Activated T-helper 2 cell treated with anti-CD3 and anti-CD28 coated beads, Interferon-gamma antibody, Interleukin-2, Interleukin-4, amounts not matched to agents 10 μg/mL and 5 μg/mL and 100 μg/mL, durations not matched to agents 14 hours and 24 hours and 36 hours (primary cell): ENCODE measurements at places on chromosomes 2 and 18. TPM values are rescaled to one million over a fixed set of nuclear protein-coding genes. Genes with fewer than 3 reads are reported as not detected.

DNA sequence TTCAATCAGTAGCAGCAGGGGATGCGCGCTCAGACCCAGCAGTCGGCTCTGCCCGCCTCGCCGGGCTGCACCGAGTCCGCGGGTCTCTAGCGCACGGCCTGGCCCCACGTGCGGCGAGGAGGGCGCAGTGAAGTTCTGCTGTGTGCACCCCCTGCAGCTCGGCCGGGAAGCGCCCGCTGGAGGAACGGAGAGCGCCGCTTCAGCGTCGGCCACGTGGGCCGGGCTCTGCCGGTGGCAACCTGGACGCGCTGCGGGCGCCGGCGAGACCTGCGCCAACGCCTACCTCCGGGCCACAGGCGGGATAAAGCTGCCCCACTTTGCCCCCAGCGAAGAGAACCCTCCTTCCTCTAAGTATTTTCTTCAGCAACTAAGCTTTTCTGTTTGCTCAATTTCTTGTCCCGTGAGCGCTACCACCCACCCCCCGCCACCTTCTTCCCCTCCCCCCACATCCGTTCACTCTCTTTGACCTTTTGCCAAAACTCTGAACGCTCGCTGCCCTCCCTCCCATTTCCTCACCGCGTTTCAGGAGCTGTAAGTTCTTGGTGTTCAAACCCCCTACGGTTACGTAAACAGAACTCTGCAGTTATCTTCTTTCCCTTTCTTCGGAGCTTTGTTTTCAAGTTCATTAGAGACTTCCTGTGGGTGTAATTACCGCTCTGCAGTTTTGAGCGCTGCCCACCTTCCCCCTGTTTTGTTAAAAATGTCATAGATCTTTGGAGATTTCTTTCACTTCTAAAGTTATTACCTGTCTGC, 42.6 kb upstream of the EDAR start:
- peaks cover 4% of the 10 kb centered on the region for H3K36me3 ChIP-seq
- H3K27me3 ChIP-seq = peaks cover 1% of the 10 kb centered on the region
- peak overlapping the region; percentile 45 for H3K27ac ChIP-seq
- DNase-seq = peak; percentile 56
- H3K4me3 ChIP-seq = peak overlapping the region; percentile 70
- peaks cover 15% of the 10 kb centered on the region for H3K4me1 ChIP-seq

DNA sequence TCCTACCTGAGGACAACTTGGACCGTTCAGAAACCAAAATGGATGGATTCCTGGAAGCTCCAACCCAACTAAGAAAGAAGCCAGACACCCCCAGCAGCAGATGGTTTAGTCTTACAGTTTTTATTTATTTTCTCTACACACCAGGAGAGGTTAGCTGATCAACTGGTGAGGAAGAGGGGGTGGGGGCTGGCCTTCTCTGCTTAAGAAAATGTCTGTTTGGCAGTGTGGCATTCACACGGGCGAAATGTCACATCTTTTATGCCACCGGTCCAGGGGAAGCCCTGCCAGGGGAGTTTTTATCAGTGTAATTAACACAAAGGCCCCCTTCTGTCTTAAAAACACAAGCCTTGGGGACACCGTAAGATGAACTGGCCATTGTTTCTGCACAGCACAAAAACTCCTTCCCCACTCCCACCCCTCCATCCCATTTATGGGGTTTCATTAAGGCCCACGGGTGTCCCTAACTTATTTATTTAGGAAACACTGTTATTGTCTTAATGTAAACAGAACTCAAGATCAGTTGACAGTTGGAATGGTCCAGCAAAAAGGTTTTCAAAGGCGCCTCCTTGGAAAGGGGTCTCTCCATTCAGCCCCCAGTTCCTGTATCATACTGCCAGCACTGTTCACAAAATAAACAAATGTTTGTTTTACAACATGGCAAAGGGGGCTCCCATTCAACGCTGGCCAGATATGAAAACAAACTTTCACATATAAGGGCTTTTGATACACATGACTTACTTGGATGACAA, 217.0 kb downstream of the C1D start:
- no peaks in the 10 kb centered on the region for H3K36me3 ChIP-seq
- H3K4me1 ChIP-seq = no peaks in the 10 kb centered on the region
- DNase-seq = no peak
- peaks cover 4% of the 10 kb centered on the region for H3K27me3 ChIP-seq

- no peaks in the 10 kb centered on the region for H3K36me3 ChIP-seq
- no peak overlapping the region for H3K27ac ChIP-seq
- no peaks in the 10 kb centered on the region for H3K27me3 ChIP-seq
- H3K4me1 ChIP-seq = no peaks in the 10 kb centered on the region
- no peak overlapping the region for H3K4me3 ChIP-seq
Observed at GRCh38 chr2:235204948-235205347, 253.1 kb downstream of the SH3BP4 start.

- H3K36me3 ChIP-seq = peaks cover 7% of the 10 kb centered on the region
- DNase-seq = no peak
- H3K27me3 ChIP-seq = no peaks in the 10 kb centered on the region
- H3K4me3 ChIP-seq = no peak overlapping the region
- H3K27ac ChIP-seq = no peak overlapping the region
- H3K4me1 ChIP-seq = no peaks in the 10 kb centered on the region
Observed at GRCh38 chr18:79356435-79356834, 39.3 kb upstream of the NFATC1 start.

DNA sequence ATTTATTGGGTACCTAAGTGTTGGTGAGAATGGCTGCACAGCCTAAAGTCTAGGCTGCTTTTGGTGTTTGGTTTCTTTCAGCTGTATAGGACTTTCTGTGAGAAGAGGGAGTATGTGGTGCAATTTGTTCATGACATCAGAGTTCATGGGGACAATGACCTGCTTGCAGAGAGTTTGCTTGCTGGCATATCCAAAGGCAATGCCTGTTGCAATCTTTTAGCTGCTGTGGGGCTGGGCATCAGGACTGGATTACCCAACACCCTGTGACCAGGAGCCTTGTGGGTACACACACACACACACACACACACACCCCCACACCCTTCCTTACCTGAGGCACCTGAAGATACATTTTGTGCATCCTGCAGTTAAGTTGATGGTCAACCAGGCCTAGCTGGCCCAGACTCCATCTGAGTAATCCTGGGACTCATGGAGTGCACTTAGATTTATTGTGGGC, 68.4 kb downstream of the LIPG start:
- peaks cover 7% of the 10 kb centered on the region for H3K27me3 ChIP-seq
- DNase-seq = no peak
- no peak overlapping the region for H3K4me3 ChIP-seq
- no peaks in the 10 kb centered on the region for H3K36me3 ChIP-seq
- no peaks in the 10 kb centered on the region for H3K4me1 ChIP-seq

NAT8 gene
- not detected in 2 replicates for total RNA-seq

DNA sequence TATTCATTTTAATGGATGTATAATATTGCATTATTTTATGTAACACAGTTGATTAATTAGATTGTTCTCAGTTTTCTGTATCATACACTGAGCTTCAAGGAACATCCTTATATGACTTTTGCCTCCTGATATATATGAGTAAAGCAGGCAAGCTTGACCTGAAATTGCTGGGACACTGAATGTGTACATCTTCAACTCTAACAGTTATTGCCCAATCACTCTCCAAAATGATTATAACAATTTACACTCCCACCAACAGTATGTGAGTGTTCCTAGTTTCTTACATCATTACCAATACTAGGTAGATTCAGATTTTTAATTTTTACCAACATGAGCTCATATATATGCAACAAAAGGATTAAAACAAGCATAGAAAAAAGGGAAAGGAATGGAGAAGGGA, 379.4 kb downstream of the SETBP1 start:
- no peaks in the 10 kb centered on the region for H3K27me3 ChIP-seq
- no peak overlapping the region for H3K27ac ChIP-seq
- H3K4me3 ChIP-seq = no peak overlapping the region
- H3K4me1 ChIP-seq = no peaks in the 10 kb centered on the region
- no peak for DNase-seq

VAMP8 gene
- total RNA-seq = 99.7 and 101 TPM in 2 replicates

TCF23 gene
- not detected in 2 replicates for total RNA-seq

PDCD1 gene
- 42.0 and 44.7 TPM in 2 replicates for total RNA-seq

DNA sequence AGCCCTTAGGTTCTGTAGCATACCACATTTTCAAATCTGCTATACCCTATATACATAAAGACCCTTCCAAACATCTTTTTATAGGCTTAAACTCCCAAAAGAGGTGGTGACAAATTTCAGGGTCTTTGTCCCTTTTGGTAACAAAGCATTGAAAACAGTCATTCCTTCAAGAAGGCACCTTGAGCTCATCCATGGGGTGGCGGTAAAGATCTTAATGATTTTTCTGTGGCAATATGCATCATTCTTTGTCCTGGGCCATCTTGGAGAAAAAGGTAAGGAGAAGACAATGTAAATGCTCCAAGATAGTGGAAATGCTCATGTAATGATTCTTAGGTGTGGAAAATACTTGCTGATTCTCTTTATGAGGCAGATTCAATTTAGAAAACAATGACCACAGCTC, 890.5 kb downstream of the CNTNAP5 start:
- H3K27ac ChIP-seq = no peak overlapping the region
- H3K4me1 ChIP-seq = no peaks in the 10 kb centered on the region
- H3K36me3 ChIP-seq = no peaks in the 10 kb centered on the region
- no peaks in the 10 kb centered on the region for H3K27me3 ChIP-seq
- DNase-seq = no peak

DNA sequence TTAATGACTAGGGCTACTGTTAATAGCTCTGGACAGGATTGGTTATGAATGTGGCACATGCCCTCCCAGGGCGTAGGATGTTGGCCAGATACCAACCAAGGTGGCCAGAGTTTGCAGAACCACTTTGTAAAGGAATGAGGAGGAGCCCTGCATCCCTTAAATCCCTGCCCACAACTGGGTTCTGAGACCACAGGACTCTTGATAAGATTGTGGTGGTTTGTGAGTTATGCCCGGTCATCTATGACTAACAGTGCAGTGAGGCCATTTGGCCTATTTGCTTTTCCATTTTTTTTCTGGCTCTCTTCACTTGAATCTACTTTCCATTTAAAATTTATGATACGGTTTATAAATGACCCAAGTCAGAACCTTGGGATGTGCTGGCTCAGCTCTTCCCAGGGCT, 294.5 kb downstream of the PRKCE start:
- H3K4me3 ChIP-seq = no peak overlapping the region
- H3K4me1 ChIP-seq = no peaks in the 10 kb centered on the region
- H3K36me3 ChIP-seq = no peaks in the 10 kb centered on the region
- H3K27me3 ChIP-seq = peaks cover 6% of the 10 kb centered on the region
- no peak for DNase-seq

CCDC141 gene
- total RNA-seq = 3.6 and 4.2 TPM in 2 replicates

- H3K4me1 ChIP-seq = no peaks in the 10 kb centered on the region
- no peak for DNase-seq
- no peak overlapping the region for H3K27ac ChIP-seq
- no peaks in the 10 kb centered on the region for H3K36me3 ChIP-seq
- no peak overlapping the region for H3K4me3 ChIP-seq
Observed at GRCh38 chr18:64398320-64398719, 249.4 kb upstream of the LINC00305 start.

GRCh38 chr2:23293063-23293462, 91.9 kb upstream of the KLHL29 start:
- H3K27me3 ChIP-seq = peaks cover 7% of the 10 kb centered on the region
- no peak overlapping the region for H3K4me3 ChIP-seq
- H3K27ac ChIP-seq = no peak overlapping the region
- no peaks in the 10 kb centered on the region for H3K4me1 ChIP-seq
- no peaks in the 10 kb centered on the region for H3K36me3 ChIP-seq

- DNase-seq = no peak
- no peaks in the 10 kb centered on the region for H3K4me1 ChIP-seq
Observed at GRCh38 chr2:19538411-19538963, 180.1 kb upstream of the OSR1 start.

TSHZ1 gene
- 11.5 and 12.0 TPM in 2 replicates for total RNA-seq

AGXT gene
- total RNA-seq = not detected in 2 replicates

PRKAG3 gene
- total RNA-seq = not detected in 2 replicates

DNA sequence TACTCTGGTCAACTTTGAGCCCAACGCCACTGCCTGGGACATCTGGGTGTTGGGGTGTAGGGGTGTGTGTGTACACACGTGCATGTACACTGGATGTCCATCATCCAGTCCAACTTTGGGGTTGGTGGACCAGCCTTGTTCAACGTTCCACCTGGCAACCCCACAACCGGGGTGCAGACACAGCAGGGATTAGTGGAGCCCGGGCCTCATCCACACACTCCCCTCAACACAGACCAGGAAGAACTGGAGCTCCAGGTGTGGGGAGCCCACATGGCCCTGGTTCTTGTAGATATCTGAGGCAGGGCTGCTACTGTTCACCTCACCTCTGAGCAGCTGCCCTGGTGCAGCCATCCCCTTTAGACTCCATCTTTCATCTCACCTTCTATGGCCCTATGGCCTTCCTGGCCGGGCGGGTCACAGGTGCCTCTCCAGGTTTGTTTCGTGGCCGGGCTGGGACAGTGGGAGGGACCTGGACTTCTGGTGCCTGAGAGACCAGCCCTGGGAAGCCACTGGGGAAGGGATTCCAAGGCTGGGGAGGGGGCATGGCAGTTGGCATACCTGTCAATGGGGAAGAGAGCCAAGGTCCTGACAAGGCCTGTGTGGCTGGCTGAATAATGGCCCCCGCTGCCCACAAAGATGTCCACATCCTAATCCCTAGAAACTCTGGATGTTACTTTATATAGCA, 7.5 kb downstream of the NEU2 start:
- no peak overlapping the region for H3K4me3 ChIP-seq
- H3K36me3 ChIP-seq = no peaks in the 10 kb centered on the region
- no peak overlapping the region for H3K27ac ChIP-seq
- no peak for DNase-seq
- no peaks in the 10 kb centered on the region for H3K4me1 ChIP-seq
- H3K27me3 ChIP-seq = peaks cover 5% of the 10 kb centered on the region

TCF7L1 gene
- total RNA-seq = 0.11 and 0.18 TPM in 2 replicates

NYAP2 gene
- total RNA-seq = not detected in 2 replicates

GRCh38 chr2:166539340-166540162, 45.5 kb upstream of the SCN7A start:
- no peaks in the 10 kb centered on the region for H3K27me3 ChIP-seq
- H3K27ac ChIP-seq = no peak overlapping the region
- H3K4me1 ChIP-seq = peaks cover 1% of the 10 kb centered on the region
- no peak overlapping the region for H3K4me3 ChIP-seq
- H3K36me3 ChIP-seq = no peaks in the 10 kb centered on the region

CBLN2 gene
- total RNA-seq = not detected in 2 replicates

DNA sequence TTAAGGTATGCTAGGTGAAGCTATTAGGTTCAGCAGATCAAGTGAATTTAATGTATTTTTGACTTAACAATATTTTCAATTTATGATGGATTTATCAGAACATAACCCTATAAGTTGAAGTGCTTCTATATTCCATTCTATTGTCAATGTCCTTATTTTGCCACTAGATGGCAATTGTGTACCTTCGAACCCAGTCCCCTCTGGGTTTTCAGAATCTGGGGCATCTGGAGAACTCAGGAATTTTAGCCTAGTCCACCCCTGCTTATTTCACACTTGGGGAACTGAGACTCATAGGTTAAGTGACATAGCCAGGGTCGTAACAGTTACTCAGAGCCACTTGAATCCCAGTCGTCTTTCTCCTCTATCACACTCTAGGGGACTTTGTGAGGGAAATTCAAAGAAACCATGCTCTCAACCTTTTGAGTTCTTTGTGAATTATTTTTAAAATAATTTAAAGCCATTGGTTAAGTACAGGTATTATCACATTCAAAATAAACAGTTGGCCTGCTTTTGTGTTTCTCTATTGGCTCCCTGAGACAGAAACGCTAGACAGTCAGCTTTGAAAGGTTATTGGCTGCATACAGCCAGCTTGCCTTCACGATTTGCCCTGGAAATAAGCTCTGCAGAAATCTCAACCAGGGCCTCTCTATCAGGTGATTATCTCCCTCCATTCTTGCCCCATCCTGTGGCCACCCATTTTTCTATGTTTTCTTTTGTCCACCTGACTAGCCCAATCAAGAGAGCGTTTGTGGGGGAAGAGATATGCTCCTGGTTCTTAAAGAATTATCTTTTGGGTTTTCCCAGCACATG, 145.0 kb downstream of the TTC27 start:
- no peak for DNase-seq
- peaks cover 20% of the 10 kb centered on the region for H3K4me1 ChIP-seq
- no peaks in the 10 kb centered on the region for H3K27me3 ChIP-seq
- H3K4me3 ChIP-seq = no peak overlapping the region
- no peak overlapping the region for H3K27ac ChIP-seq
